Activated CD8-positive, alpha-beta T cell treated with anti-CD3 and anti-CD28 coated beads, Interleukin-2, amount 10 ng/mL, durations not matched to agents 7 days and 5 days (primary cell): ENCODE measurements at places on chromosomes 1 and 21. TPM values are rescaled to one million over a fixed set of nuclear protein-coding genes. Genes with fewer than 3 reads are reported as not detected.
A peak's percentile ranks its signal among the peaks of the same experiment; 100 is the strongest.

The RASAL2 gene
- total RNA-seq, result not detected

The CFHR2 gene
- total RNA-seq, result not detected

GRCh38 chr1:231668826-231669225 lies 42.2 kb downstream of the DISC1 start:
- H3K4me1 ChIP-seq, result peaks cover 1% of the 10 kb centered on the region
- H3K4me3 ChIP-seq, result no peak overlapping the region
- H3K27ac ChIP-seq, result no peak overlapping the region

The GPR3 gene
- 0.47 TPM for total RNA-seq

GRCh38 chr1:230424391-230425251 lies 1.5 kb downstream of the PGBD5 start:
- no peak overlapping the region for H3K27ac ChIP-seq
- H3K4me3 ChIP-seq, result peak overlapping the region; percentile 40
- H3K36me3 ChIP-seq, result peaks cover 5% of the 10 kb centered on the region

GRCh38 chr1:102742426-102742825 lies 365.9 kb downstream of the COL11A1 start:
- H3K27me3 ChIP-seq, result no peaks in the 10 kb centered on the region
- H3K4me1 ChIP-seq, result no peaks in the 10 kb centered on the region
- no peak for DNase-seq
- H3K36me3 ChIP-seq, result no peaks in the 10 kb centered on the region
- no peak overlapping the region for H3K27ac ChIP-seq

DNA sequence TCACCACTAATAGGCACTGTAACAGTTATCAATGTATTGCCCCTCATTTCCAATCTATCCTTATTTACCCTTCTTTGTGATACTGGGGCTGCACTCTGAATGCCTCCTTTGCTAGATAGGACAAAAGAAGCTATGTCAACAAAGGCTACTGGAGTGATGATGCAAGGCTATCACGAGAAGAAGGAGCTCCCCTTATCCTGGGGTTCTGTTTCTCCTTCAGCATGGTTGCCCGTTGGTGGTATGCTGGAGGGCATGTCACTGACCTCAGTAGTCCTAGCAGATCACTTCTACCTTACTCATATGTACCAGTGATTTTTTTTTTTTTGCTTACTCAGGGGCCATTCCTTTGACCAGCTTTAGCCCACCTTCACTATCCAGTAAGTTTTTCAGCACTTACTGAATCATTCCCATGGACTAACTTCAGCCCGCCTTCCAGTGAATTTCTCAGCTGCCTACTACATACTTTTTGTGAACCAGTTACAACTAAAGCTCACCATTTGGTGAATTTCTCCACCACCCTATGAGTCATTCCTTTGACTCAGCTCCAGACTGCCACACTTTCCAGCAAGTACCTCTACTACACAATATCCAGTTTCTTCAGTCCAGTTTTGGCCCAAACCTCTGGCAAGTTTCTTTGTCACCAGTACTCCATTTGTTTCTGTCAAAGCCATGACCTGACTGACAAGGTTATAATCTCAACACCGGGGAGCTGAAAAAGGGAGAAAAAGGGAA lies 944.5 kb downstream of the KCNT2 start:
- no peak overlapping the region for H3K27ac ChIP-seq
- no peak overlapping the region for H3K4me3 ChIP-seq
- no peak for DNase-seq
- no peaks in the 10 kb centered on the region for H3K36me3 ChIP-seq
- no peaks in the 10 kb centered on the region for H3K27me3 ChIP-seq

DNA sequence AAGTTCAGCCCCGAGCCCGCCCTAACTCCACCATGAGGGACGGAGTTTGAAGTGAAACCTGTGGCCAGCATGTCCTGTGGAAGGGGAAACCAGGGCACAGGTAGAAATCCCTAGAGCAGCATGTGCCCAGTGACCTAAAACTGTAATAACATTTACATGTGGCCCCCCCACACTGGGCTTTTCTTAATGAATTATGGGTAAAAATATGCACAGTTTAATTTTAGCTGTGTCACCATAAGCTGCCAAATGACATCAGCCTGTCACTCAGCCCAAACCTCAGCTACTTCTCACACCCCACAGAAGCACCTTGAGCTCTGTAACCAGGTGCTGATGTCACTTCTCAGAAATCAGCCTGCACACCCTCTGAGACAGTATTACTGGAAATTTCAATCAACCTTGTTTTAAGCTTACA lies 50.0 kb upstream of the SLC19A1 start:
- H3K27ac ChIP-seq, result no peak overlapping the region
- peak; percentile 89 for DNase-seq
- H3K4me3 ChIP-seq, result no peak overlapping the region
- peaks cover 17% of the 10 kb centered on the region for H3K27me3 ChIP-seq
- H3K4me1 ChIP-seq, result peaks cover 8% of the 10 kb centered on the region

DNA sequence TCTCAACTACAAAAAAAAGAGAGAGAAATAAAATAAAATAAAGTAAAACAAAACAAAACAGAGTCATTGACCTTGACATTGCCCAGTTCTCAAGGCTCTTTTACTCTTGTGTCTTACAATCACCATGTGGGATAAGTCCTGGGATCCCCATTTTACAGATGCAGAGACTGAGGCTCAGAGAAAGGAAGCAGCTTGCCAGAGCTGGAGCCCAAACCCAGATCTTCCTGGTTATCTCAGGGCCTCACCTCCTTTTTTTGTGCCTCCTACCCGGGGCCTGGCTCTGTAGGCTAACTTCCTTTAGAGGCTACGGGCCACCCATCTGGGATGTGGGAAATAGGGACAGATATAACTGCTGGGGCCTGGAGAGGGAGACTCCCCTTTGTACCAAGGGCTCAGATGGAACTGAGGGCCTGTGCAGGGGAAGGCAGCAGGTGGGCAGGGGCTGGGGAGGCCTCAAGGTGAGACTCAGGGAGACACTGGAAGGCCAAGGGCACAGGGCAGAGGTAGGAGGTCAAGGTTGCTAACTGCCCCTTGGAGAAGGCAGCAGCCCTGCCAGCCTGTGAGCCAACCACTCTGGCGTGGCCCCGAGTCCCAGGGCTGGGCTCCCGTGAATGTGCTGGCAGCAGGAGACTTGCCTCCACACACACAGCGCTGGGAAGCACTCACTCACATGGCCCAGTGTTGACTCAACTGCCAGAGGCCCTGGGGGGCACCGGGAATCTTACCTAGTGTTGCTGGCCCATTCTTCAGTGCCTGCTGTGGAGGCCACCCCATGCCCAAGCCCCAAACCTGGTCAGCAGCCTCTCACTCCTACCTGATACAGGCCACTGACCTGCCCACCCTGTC lies 6.5 kb upstream of the ECE1 start:
- peaks cover 85% of the 10 kb centered on the region for H3K4me1 ChIP-seq
- peak overlapping the region; percentile 68 for H3K27ac ChIP-seq
- H3K4me3 ChIP-seq, result no peak overlapping the region
- H3K36me3 ChIP-seq, result peaks cover 13% of the 10 kb centered on the region
- no peaks in the 10 kb centered on the region for H3K27me3 ChIP-seq

- no peak overlapping the region for H3K4me3 ChIP-seq
- no peaks in the 10 kb centered on the region for H3K27me3 ChIP-seq
- H3K36me3 ChIP-seq, result peaks cover 8% of the 10 kb centered on the region
- peaks cover 39% of the 10 kb centered on the region for H3K4me1 ChIP-seq
- H3K27ac ChIP-seq, result no peak overlapping the region
These were observed 10.2 kb downstream of the JAK1 start for GRCh38 chr1:64956010-64956640.

DNA sequence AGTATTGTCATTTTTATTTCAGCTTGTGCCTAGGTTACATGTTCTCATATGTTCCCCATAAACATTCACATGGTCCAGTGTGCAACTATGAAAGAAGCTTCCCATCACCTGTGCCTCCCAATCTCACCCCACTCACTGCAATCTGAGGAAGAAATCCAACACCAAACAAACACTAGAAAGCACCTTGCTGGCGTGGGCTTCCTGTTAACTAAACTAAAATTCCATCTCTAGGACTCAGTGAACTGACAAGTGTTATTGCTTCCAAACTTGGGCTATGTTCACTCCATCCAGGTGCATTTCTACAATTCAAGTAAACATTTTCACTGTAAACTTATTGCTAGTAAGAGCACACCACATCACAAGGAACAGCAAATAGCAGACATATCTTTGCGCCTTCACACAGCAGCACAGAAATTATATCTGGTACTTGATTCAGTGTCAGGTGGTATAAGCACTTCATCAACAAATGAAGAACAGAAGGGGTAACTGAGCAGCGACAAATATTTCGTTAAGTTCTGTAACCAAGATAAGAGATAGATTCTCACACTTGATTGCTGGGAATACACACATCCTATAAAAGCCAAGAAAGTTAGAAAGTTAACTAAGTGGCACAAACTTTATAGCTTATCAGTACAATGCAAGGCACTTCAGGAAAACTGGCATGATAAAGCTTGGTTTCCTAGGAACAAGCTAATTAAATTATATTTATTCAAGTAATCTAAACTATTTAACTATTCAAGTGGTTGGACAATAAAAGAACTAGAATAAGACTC lies 8.9 kb upstream of the KCNJ15 start:
- H3K36me3 ChIP-seq, result peaks cover 2% of the 10 kb centered on the region
- H3K4me1 ChIP-seq, result peaks cover 28% of the 10 kb centered on the region
- H3K4me3 ChIP-seq, result no peak overlapping the region
- DNase-seq, result no peak

The LRRN2 gene
- not detected for total RNA-seq

DNA sequence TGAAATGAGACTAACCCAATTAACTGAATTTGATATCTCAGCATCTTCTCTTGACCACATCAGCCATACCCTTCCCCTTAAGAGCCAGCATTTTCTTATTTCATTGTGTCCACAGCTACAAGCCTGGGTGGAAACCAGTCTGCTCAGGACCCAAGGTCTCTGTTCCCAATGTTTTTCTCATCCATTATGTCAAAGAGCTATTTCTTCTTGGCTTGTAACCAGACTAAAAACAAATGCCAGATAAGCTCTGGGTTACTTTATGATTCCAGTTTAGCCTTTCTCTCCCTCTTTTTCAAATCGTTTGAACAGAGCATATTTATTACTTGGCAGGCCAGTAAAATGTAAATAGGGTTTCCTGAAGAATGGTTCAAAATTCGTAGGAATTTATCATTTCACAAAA lies 109.3 kb upstream of the SPATA6 start:
- no peak overlapping the region for H3K27ac ChIP-seq
- peaks cover 12% of the 10 kb centered on the region for H3K27me3 ChIP-seq
- H3K4me1 ChIP-seq, result no peaks in the 10 kb centered on the region
- no peaks in the 10 kb centered on the region for H3K36me3 ChIP-seq

- H3K4me3 ChIP-seq, result peak within 1 kb of the TSS; percentile 32
- DNase-seq, result no peak
- H3K27ac ChIP-seq, result no peak within 1 kb of the TSS
- H3K4me1 ChIP-seq, result peaks cover 32% of the 10 kb centered on the region
- H3K36me3 ChIP-seq, result no peaks in the 10 kb centered on the region
These were observed at the start of gene TAL1 for GRCh38 chr1:47232187-47232874. Gene TAL1 (minus strand): TSS chr1:47232225. CDS start chr1:47225888, 6,337 bp downstream.

The TRAF3IP3 gene
- total RNA-seq, result 319 TPM

The ADAMTS4 gene
- total RNA-seq, result 0.82 TPM

GRCh38 chr1:223887747-223888418 lies 42.1 kb upstream of the TP53BP2 start:
- H3K36me3 ChIP-seq, result no peaks in the 10 kb centered on the region
- H3K4me3 ChIP-seq, result no peak overlapping the region

DNA sequence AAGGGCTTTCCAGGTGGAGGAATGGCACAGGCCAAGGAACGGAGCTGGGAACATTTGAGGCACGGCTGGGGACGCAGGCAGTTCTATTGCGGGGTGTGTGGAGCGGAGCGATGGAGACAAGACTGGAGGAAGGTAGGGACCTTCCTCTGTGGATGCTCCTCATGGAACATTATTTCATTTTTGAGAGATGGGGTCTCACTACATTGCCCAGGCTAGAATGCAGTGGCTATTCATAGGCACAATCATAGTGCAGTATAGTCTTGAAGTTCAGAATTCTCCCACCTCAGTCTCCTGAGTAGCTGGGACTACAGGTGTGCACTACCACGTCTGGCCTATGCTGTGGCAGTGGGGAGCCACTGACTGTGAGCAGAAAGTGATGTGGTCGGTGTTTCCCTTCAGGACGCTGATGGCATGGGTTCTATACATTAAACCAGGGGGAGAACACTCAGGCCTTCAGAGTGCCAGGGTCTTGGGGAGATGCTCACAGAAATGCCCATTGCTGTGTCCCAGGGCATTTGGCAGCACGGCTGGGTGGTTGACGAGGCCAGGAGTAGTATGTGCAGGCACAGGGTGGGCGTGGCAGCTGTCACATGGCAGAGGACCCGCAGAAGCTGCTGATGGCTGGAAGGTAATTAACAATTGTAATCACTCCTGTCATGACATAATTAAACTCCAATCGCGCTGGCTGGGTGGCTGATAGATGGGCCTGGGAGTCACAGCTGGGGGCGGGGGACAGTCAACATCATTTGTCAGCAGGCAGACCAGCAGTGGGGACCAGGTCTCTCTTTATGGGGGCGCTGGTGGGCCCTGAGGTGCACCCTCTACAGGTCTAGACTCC lies 40.8 kb upstream of the ACOT11 start:
- H3K4me1 ChIP-seq, result peaks cover 3% of the 10 kb centered on the region
- H3K36me3 ChIP-seq, result no peaks in the 10 kb centered on the region
- H3K27me3 ChIP-seq, result peaks cover 3% of the 10 kb centered on the region
- H3K4me3 ChIP-seq, result no peak overlapping the region

The SPATA21 gene
- total RNA-seq, result not detected

DNA sequence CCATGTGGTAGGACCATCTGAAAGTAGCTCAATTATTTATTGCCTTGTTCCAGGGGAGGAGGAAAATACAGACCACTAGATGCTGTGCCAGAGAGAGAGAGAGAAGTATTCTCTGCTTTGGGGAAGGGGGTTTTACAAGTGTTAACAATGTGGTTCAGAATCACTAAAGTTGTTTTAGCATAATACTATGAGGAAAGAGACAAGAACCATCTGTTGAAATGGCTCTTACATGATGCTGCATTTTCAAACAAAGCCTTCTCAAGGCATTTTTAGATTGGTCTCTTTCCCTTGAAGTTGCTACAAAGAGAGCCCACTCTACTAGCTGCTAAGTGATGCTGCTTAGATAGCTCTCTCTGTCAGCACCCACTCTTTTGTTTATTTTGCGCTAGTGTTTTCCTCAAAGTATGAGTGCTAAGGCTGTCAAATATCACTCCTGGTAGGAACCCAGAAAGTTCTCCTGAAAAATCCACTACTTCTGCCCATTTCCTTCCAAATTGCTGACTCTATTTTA lies 255.1 kb downstream of the NFIA start:
- H3K4me1 ChIP-seq, result peaks cover under 1% of the 10 kb centered on the region
- peaks cover 2% of the 10 kb centered on the region for H3K27me3 ChIP-seq
- H3K4me3 ChIP-seq, result no peak overlapping the region

DNA sequence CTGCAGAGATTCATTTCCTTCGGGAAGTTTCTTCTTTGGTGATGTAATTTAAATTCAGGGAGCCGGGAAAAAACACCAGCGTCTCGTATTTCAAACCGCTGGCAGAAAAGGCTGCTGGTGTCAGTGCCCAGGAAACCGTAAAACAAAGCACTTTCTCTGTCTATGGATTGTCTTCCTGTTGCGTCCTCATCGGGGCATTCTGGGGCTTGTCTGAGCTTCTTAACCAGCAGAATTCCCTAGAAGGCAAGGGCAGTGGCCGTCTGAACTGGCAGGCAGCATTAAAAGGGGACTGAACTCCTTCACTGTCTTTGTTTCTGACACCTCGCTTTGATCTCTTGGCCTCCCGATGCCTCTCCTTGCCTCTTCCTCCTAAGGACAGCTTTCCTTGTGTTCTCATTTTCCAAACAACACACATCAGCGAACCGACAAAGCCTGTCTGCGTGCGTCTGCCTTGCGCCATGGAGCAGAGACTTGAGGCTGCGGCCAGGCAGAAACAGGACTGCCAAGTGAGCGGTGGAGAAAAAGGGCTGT lies 391.6 kb upstream of the VAMP3 start:
- peaks cover 3% of the 10 kb centered on the region for H3K27me3 ChIP-seq
- no peaks in the 10 kb centered on the region for H3K4me1 ChIP-seq
- no peak overlapping the region for H3K4me3 ChIP-seq
- H3K27ac ChIP-seq, result no peak overlapping the region
- DNase-seq, result no peak
- no peaks in the 10 kb centered on the region for H3K36me3 ChIP-seq

The GPN2 gene
- 32.8 TPM for total RNA-seq

The PALMD gene
- total RNA-seq, result not detected

The LRRC71 gene
- not detected for total RNA-seq
